Activated CD4-positive, CD25-positive, alpha-beta regulatory T cell treated with anti-CD3 and anti-CD28 coated beads, Interleukin-2, amount 50 U/mL, for 72 hours (primary cell): ENCODE measurements at places on chromosomes 11 and 22.

- no peak for DNase-seq
These were observed 5.9 kb upstream of the PHF21A start for GRCh38 chr11:46127150-46127638.

DNA sequence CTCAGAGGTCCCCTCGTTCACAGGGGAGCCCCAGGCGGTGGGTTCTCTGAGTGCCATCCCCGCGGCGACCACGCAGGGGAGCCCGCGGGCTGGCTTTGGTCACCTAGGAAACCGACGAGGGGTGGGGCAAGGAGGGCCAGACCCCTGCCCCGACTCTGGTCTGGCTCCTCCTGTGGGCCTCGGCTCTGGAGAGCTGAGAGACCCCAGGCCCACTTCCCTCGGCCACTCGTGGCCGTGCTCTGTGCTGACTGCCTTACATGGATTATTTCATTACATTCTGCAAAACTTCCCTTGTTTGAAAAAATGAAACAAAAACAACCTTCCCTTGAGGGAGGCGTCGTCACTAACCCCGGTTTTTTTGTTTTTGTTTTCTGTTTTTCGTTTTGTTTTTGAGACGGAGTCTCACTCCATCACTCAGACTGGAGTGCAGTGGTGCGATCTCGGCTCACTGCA, 15.1 kb upstream of the CYTH4 start:
- peak; percentile 85 for DNase-seq

- no peak for DNase-seq
These were observed 77.6 kb downstream of the PACSIN2 start for GRCh38 chr22:42937164-42937843.

DNA sequence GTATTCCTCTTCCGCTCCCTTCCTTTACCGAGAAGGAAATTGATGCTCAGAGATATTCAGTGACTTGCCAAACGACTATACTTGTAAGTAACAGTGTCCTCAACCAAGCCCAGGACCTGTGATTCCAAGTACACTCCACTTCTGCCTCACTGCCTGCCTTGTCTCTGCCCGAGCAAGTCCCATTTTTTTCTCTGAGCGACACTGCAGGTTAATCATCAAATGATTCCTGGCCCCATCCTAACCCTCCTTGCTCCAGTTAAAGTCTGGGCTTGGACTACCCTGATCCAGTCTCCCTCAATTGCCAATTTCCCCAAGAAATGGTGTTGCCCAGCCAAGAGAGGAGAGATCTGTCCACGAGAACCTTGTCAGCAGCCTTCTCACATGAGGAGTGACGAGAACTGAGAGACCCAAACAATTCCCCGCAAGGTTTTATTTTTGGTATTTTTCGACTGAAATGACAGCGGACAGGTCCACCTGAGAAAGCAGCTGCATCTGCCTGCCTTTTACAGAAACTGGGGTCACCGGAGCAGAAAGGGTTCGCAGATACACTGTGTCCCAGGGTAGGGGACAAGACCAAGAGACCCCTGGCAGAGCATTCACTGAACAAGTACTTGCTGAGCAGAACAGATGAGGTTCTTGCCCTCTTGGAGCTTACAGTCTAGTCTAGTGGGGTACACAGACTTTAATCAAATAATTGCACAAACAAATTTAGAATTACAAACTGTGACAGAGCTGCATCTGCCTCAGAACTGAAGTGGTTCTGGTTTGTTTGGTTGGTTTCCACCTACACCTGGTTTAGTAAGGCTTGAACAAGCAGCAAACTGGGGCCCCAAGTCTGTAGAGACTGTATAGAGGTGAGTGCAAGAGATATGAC, 11.4 kb downstream of the POU2AF1 start:
- no peak for DNase-seq

DNA sequence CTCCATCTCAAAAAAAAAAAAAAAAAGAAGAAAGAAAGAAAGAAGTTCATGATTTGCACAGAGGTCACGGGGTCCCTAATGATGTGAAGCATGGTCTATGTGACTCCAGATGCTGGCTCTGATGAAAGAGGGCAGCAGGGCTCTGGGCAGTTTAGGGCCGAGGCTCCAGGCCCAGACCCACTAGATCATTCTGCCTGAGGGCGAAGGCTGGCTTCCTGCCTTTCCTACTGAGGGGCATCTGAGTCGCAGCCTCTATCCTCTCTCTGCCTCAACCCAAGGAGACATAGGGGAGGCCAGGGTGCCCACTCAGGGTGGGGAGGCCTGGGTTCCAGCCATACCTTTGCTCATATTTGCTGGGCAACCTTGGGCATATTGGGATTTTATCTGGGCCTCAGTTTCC, 4.8 kb downstream of the SLC35E4 start:
- DNase-seq: no peak

- DNase-seq: no peak
These were observed 2.2 kb downstream of the RPL3 start for GRCh38 chr22:39317084-39317774.

DNA sequence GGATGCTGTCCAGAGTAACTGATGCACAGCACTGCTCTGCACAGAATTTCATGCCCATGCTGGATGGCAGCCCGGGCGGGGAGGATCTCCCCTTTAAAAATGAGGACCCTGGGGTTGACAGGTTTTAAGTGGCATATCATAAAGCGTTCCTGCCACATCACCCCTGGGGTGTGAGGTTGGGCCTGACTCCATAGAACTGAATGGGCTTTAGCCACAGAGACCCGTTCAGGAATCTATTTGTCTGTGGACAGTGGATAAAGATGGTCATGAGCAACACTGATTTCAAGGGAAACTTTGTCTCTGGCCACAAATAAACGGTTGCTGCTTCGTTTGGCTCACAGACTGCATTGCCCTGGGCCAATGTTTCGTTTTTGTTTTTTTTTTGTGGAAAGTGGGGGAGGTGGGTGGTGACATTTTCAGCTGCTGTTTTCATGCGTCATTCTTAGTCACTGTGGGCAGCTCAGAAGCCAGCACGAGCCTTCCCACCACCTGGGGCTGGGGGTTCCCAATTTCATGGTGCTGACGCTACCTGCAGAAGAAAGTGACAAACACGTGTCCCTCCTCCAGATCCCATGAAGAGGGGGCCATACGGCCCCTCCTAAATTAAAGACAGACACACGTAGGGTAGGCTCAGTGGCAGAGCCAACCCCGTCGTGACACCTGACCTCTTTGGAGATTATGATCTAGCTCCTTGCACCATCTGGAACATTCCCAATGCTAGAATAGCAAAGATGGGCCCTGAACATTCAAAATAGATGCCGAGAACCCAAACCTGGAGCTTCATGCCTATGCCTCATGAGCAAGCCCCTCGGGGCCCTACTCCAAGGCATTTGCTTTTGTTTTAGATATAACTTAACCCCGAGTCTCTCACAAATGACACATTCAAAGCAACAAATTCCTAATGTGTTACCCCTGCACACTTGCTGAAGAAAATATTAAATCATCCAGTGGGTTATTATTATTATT, 54.8 kb upstream of the PHF21B start:
- peak; percentile 55 for DNase-seq

GRCh38 chr11:57514538-57515331, 767 bp downstream of the SLC43A1 start:
- DNase-seq: peak; percentile 57

GRCh38 chr11:110430267-110431050, 711 bp downstream of the FDX1 start:
- no peak for DNase-seq

DNA sequence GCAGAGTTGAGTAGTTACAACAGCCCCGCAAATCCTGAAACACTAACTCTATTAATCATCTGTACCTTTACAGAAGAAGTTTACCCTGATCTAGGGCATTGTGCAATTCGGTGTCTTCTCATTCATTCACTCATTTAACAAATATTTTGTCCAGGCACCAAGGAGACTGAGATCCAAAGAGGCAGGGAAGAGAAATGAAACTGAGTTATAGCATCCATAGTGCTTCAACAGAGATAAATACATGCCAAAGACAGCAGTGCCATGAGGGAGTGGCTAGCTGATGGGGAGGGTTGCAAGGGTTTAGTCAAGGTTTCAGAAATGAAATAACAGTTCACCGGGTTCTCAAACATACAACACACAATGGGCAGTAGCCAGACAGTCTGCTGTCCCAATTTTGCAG, 40.2 kb upstream of the MTNR1B start:
- DNase-seq: no peak

DNA sequence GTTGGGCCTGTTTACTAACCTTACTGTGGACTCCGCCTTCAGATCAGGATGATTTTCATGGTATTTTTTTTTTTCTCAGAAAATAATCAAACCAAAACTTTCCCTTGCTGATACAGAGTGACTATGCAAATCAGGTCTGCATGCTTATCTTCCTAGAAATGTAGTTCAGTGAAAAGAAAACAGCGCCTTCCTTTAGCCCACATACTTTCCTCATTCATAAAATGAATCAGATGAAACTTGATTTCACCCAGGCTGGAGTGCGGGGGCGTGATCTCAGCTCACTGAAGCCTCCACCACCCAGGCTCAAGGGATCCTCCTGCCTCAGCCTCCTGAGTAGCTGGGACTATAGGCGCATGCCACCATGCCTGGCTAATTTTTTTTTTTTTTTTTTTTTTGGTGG, 26.0 kb downstream of the ZNRF3 start:
- peak; percentile 46 for DNase-seq

DNA sequence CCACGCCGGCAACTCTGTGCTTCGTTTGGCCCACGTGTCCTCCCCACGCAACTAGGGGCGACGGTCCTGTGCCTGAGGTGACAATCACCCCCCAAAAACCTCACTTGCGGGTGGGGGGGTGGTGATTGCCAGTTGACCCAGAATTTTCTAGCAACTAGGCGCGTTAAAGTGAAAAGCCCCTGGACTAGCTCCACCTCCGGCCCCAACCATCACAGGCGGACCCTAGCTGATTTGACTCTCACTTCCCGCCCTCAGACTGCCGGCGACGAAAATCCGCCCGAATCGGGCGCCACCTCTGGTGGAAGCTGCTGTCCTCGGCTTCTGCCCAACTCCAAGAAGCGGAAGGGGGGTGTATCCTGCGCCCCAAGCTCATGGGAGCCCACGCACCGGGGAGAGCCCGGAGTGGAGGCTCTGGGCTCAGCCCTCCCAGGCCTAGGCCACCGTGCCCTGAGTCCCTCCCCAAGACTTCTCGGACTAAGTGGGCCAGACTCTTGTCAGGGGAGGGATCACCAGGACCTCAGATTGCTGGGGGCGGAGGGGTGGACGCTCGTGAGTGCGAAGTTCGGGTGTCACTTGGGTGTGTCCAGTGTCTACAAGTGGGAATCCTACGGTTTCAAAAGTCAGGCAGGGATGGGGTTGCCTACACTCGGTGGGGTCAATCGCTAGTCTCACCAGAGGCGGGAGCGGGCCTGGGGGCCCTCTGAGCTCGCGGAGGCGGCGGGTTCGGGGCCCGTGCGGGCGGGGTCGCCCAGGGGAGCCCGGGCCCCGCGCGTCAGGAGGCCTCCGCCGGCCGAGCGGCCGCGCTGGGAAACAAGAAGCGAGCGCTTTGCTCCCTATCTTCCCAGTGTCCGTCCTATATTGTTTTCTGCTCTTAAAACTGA, 12.3 kb downstream of the PAX6 start:
- DNase-seq: no peak
